ENCODE measurements at places on chromosomes 2 and 18. TPM values are rescaled to one million over a fixed set of nuclear protein-coding genes. Genes with fewer than 3 reads are reported as not detected.

The SETBP1 gene
- 0.72 TPM for polyA plus RNA-seq

The TUBB8B gene
- polyA plus RNA-seq: 0.33 TPM

The LYPD1 gene
- 121 TPM for polyA plus RNA-seq

The COX5B gene
- polyA plus RNA-seq: 329 TPM

The CCL20 gene
- polyA plus RNA-seq: 0.16 TPM

The RASGRP3 gene
- 16.0 TPM for polyA plus RNA-seq

The HIBCH gene
- 6.4 TPM for polyA plus RNA-seq

The CD8A gene
- polyA plus RNA-seq: not detected

The TMEM17 gene
- 2.0 TPM for polyA plus RNA-seq

The RNMT gene
- 9.8 TPM for polyA plus RNA-seq

The SALL3 gene
- not detected for polyA plus RNA-seq

The ALKAL2 gene
- polyA plus RNA-seq: not detected

DNA sequence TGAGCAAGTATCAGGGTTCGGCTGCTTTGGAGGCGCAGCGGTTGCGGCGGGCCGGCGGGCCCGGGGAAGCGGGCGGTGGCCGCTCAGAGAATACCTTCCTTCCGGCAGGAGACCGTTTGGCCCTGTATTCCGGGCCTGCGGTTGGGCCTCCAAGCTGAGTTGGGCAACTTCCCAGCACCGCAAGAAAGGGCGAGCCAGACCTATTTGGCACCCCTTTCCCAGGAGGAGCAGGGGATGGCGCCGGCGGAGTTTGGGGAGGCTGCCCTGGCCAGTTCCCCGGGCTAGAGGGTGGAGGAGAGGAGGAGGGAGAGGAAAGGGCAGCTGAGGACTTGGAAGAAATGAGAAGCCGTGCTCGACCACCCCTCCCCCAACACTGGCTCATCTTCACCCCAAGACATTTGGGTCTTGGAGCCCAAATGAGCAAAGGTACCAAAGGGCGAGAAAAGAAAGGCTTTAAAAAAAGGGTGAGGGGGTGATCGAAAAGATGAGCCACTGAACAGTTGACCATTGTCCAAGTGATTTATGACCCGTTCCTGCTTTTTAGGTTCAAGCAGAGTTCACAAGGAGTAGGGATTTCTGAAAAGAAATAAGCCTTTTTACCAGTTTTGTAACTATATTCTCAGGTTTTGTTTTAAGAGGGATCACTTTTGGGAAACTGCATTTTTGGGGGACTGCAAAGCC is 8.4 kb downstream of the HOXD3 start:
- H3K4me1 ChIP-seq: peaks cover 3% of the 10 kb centered on the region
- H3K27me3 ChIP-seq: peaks cover 15% of the 10 kb centered on the region
- H3K4me3 ChIP-seq: no peak overlapping the region
- no peak for DNase-seq

GRCh38 chr2:224688997-224689396 is 27.2 kb downstream of the CCDC195 start:
- no peak overlapping the region for H3K4me3 ChIP-seq
- no peaks in the 10 kb centered on the region for H3K4me1 ChIP-seq
- H3K27ac ChIP-seq: no peak overlapping the region

DNA sequence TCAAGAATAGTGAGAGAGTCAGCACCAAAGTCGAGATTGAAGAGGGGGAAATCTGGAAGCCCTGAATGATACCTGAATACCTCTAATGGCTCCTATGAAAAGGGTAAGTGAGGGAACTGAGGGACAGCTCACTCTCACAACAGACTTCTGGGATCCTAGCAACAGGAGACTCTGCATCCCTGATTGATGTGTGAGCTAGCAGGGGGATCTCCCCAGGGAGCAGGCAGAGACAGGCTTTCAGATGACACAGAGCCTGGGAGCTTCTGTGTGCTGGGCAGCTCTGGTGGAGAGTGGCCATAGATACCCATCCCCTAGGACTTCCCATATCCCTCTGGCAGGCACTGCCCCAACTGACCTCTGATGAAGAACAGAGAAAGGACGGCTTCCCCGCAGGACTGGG is 206.2 kb downstream of the EXOC6B start:
- no peaks in the 10 kb centered on the region for H3K36me3 ChIP-seq
- H3K27me3 ChIP-seq: no peaks in the 10 kb centered on the region
- no peak for DNase-seq
- no peaks in the 10 kb centered on the region for H3K4me1 ChIP-seq
- no peak overlapping the region for H3K4me3 ChIP-seq

DNA sequence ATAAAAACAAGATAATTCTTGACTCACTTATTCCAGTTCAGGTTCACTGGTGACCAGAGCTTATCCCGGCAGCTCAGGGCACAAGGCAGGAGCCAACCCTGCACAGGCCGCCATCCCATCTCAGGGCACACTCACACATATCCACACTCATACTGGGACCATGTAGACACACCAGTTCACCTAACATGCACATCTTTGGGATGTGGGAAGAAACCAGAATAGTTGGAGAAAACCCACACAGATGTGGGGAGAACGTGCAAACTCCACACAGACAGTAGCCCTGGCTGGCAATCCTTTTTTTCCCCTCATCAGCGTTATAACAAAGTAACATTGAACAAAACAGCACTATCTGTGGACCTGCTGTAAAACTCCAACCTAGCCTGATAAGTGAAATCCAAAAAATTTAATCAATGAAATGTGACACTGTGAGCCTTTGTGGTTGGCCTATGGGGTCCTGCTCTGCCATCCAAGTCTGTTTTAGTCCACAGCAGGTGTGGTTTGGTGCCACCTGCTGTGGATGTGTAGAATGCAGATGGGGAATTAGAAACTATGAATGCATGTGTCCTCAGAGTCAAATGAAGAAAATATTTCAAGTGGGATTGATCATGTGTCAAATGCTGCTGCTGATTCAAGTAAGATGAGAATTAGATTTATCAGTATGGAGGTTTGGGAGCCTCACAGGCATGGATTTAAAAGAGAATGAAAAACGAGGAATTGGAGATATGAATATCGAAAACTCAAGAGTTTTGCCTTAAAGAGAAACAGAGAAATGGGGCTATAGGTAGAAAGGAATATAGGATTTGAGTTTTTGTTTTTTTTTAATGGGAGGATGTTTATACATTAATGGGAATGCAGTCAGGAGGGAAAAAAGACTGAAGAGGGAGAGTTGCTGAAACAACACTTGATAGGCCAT is 47.0 kb downstream of the UGP2 start:
- H3K27me3 ChIP-seq: no peaks in the 10 kb centered on the region
- peaks cover 25% of the 10 kb centered on the region for H3K36me3 ChIP-seq
- H3K4me3 ChIP-seq: no peak overlapping the region
- DNase-seq: peak; percentile 69
- no peaks in the 10 kb centered on the region for H3K4me1 ChIP-seq

- no peaks in the 10 kb centered on the region for H3K27me3 ChIP-seq
- no peaks in the 10 kb centered on the region for H3K36me3 ChIP-seq
Observed at GRCh38 chr2:45962177-45962921, 310.9 kb downstream of the PRKCE start.

DNA sequence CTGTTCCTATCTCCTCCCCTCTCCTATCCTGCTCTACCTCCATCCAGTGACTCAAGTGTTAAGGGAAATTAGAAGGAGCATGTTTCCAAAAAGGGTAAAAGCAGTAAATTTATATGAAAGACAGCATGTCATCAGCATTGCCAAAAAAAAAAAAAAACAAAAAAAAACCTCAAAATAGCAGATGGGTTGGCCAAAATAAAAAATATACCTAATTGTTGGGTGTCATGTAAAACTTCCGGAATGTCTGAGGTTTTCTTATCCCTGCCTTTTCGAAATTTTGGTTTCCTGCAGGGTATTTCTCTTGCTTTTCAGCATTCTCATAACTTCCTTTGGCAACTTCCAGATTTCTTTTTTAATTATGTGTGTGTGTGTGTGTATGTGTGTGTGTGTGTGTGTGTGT is 241.6 kb upstream of the FN1 start:
- H3K4me3 ChIP-seq: no peak overlapping the region
- no peaks in the 10 kb centered on the region for H3K36me3 ChIP-seq
- no peak overlapping the region for H3K27ac ChIP-seq

DNA sequence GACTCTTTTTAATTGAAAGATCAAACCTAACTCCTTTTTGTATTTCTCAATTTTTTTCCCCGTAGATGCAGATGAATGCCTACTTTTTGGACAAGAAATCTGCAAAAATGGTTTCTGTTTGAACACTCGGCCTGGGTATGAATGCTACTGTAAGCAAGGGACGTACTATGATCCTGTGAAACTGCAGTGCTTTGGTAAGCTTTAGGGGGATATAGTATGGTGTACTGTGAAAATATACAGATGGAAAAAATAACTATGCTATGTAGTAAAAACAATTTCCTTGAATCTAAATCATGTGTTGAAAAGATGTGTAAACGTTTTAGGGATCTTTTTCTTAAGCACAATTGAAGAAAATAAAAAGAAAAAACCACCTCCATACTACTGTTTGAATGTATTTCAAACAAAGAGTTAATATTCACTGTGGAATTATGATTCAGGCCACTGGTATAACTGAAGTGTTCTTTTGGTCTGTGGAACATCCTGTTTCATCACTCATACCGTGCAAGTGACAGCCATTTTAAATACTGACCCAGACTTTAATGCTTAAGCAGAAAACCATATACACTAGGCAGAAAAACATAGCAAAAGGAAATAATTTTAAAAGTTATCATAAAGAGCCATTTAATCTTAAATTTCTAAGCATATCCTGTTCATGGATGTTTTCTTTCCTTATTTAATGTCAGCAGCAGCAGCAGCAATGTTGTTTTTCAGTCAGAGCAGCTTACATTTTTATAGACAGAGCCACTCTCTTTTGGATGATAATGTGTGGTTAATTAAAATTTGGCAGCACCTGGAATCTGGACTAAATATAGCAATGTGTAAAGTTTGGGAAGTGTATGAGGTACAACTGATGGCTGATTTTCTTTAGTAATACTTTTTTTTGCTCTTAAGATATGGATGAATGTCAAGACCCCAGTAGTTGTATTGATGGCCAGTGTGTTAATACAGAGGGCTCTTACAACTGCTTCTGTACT is 112.8 kb upstream of the RASGRP3 start:
- no peaks in the 10 kb centered on the region for H3K36me3 ChIP-seq
- peak; percentile 53 for DNase-seq
- H3K4me1 ChIP-seq: peaks cover 3% of the 10 kb centered on the region
- H3K27ac ChIP-seq: peak overlapping the region; percentile 32
- no peak overlapping the region for H3K4me3 ChIP-seq

- DNase-seq: peak; percentile 96
- peaks cover 12% of the 10 kb centered on the region for H3K4me1 ChIP-seq
- no peaks in the 10 kb centered on the region for H3K27me3 ChIP-seq
- peak within 1 kb of the TSS; percentile 60 for H3K27ac ChIP-seq
- H3K36me3 ChIP-seq: peaks cover 3% of the 10 kb centered on the region
Observed at GRCh38 chr2:27050996-27051901, at the start of gene AGBL5. AGBL5 (plus strand) TSS chr2:27051668; CDS start chr2:27052959, 1,291 bp downstream.

- peaks cover 7% of the 10 kb centered on the region for H3K4me1 ChIP-seq
- peaks cover 11% of the 10 kb centered on the region for H3K27me3 ChIP-seq
- no peak for DNase-seq
Observed at GRCh38 chr2:36290306-36290856, 65.2 kb upstream of the CRIM1 start.

DNA sequence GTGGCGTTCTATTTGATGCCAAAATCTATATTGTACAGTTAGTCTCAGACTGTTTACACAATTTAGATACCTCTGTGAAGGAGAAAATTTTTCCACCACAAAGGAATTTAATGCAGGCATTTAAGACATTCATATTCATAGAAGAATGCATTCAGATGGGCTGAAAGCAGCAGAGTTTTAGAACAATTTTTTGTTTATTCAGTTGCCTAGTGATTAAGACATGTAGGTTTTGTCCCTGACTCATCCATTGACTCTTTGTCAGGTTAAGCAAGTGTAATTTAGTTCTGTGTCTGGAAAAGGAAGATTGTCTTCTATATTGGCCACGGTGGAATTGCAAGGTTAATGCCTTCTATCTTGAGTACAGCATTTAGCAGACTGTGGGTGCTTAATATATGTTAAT is 515.0 kb downstream of the PARD3B start:
- no peak overlapping the region for H3K27ac ChIP-seq
- no peaks in the 10 kb centered on the region for H3K36me3 ChIP-seq
- DNase-seq: no peak

DNA sequence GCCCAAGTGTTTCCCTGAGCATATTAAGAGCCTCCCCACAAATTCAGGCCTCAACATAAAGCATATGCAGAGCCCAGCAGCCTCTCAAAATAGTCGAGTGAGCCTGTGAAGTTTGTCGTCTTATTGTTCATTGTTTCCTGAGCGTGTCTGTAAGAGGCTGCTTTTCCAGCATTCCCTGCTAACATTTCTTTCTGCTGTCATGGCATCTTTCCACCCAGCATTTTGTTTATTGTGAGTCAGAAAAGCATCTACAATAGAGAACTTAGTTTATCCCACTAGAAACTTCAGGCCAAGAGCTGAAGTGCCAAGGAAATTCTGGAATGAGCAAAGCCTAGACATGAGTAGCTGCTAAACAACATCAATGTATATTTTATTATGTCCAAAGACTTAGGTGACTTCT is 46.3 kb upstream of the STAM2 start:
- peaks cover 13% of the 10 kb centered on the region for H3K4me1 ChIP-seq
- H3K36me3 ChIP-seq: no peaks in the 10 kb centered on the region
- no peak overlapping the region for H3K4me3 ChIP-seq

- H3K4me3 ChIP-seq: no peak overlapping the region
- no peaks in the 10 kb centered on the region for H3K36me3 ChIP-seq
- H3K4me1 ChIP-seq: peaks cover 3% of the 10 kb centered on the region
- H3K27me3 ChIP-seq: no peaks in the 10 kb centered on the region
Observed at GRCh38 chr2:239110595-239111048, 262.7 kb downstream of the TWIST2 start.

DNA sequence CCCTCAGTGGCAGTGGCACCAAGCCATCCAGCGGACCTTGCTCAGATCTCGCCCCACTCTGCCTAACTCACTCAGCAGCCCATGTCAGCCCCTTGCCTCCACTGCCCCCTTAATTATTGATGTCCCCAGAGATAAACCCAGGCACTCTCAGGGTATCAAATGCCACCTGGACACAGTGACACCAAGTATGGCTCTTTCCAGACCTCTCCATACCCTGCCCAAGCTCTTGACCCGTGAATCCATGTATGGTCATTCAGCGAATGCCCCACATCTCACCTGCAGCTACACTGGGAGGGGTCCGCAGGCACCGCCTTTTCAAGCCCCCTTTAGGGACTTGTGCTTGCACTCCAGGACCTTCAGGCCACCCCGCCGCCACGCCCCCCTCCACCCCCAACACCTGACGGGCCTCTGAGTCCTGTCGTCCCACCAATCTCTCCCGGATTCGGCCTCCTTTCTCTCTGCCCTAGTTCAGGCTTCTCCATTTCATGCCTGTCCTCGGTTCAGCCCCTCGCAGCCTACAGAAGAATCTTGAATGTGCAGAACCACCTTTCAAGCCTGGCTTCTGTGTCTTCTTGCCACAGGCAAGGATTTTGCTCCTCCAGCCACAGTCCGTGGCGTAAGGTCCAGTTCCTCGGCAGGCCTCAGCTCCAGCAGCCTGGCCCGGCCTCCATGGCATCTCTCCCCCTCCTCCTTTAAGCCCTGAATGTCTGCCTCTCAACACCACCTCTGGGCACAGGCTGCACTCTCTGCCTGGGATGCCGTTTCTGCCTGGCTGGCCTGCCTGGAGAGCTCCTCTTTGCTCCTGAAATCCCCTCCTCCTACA is 54.1 kb upstream of the ODC1 start:
- no peaks in the 10 kb centered on the region for H3K36me3 ChIP-seq
- H3K4me3 ChIP-seq: no peak overlapping the region
- no peak overlapping the region for H3K27ac ChIP-seq
- H3K27me3 ChIP-seq: no peaks in the 10 kb centered on the region

All from endothelial cell of umbilical vein (primary cell).